ENCODE measurements at places on chromosomes 5 and 9. TPM values are rescaled to one million over a fixed set of nuclear protein-coding genes. Genes with fewer than 3 reads are reported as not detected.
A peak's percentile ranks its signal among the peaks of the same experiment; 100 is the strongest.

Gene UGT3A1
- total RNA-seq: 6.1 TPM

GRCh38 chr5:82784521-82784920 is 292.7 kb downstream of the TMEM167A start:
- H3K27ac ChIP-seq: no peak overlapping the region
- H3K36me3 ChIP-seq: no peaks in the 10 kb centered on the region
- no peaks in the 10 kb centered on the region for H3K4me1 ChIP-seq
- H3K4me3 ChIP-seq: no peak overlapping the region
- H3K27me3 ChIP-seq: no peaks in the 10 kb centered on the region
- no peak for DNase-seq

GRCh38 chr9:27726244-27727081 is 153.2 kb upstream of the C9orf72 start:
- H3K36me3 ChIP-seq: peaks cover 3% of the 10 kb centered on the region
- H3K4me1 ChIP-seq: peaks cover 17% of the 10 kb centered on the region
- peaks cover 2% of the 10 kb centered on the region for H3K27me3 ChIP-seq

- H3K4me1 ChIP-seq: no peaks in the 10 kb centered on the region
- H3K27ac ChIP-seq: no peak overlapping the region
Observed at GRCh38 chr5:83947763-83948162, 227.1 kb upstream of the HAPLN1 start.

- H3K4me1 ChIP-seq: peaks cover 28% of the 10 kb centered on the region
- H3K36me3 ChIP-seq: no peaks in the 10 kb centered on the region
Observed at GRCh38 chr5:126521130-126521529, 73.9 kb downstream of the ALDH7A1 start.

DNA sequence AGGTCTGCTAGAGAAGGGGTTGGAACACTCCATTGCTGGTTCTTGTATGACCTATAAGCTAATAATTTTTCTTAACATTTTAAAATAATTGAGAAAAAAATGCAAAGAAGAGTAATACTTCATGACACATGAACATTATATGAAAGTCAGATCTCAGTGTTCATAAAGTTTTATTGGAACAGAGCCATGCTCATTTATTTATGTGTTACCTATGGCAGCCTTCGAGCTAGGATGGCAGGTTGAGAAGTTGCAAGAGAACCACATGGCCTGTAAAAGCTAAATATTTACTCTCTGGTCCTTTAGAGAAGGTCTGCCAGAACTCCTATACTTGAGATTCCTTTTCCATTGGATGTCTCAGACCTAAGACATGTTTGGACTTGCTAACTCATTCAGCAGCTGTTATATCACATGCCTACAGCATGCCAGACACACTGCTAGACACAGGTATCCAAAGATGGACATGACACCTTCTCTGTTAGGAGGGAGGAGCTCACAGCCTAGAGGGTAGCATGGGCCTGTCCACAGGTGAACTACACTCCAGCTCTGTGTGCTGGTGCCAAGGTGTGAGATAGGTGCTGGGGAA is 304.3 kb downstream of the ARHGAP26 start:
- peaks cover 13% of the 10 kb centered on the region for H3K4me1 ChIP-seq
- no peak for DNase-seq
- H3K36me3 ChIP-seq: peaks cover 7% of the 10 kb centered on the region
- no peak overlapping the region for H3K4me3 ChIP-seq
- no peak overlapping the region for H3K27ac ChIP-seq
- no peaks in the 10 kb centered on the region for H3K27me3 ChIP-seq

Gene BAAT
- total RNA-seq: 0.53 TPM

Gene CREB3
- 36.4 TPM for total RNA-seq

Gene CCDC180
- total RNA-seq: 7.0 TPM

DNA sequence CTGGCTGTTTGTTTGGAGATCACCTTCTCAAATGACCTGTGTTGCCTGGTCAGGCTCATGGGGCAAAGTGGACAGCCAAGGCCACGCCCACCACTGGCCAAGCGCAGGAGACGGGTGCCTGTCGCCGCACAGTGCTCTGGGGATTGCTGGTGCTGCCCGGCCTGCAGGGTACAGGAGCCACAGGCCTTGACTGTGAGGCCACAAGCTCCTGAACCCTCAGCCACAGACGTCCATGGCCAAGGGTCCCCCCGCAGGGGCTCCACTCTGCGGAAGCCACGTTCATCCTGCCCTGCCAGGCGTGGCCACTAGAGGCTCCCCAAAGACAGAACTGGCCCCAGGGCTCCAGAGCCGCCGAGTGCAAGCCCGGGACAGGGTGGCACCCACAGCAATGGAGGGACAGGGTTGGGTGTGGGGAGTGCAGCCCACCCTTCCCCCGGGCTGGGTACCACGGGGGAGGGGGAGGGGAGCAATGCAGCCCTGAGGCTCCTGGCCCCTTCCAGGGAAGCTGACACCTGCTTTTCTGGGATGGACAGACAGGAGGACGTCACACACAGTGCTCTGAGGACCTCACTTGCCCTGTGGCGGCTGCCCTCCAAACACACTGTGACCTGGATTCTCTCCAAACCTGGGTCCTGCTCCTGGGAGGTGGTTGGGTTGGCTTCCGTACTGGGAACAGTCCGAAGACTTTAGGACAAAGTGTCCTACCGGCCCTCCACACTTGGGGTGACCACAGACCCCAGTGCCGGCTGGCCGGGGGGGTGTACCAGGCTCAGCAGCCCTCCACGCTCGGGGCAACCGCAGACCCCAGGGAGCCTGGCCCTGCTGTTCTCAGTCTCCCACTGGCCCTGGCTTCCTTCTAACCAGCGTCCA is 21.5 kb downstream of the TPPP start:
- DNase-seq: peak; percentile 67
- H3K4me1 ChIP-seq: peaks cover 6% of the 10 kb centered on the region
- peaks cover 5% of the 10 kb centered on the region for H3K36me3 ChIP-seq
- H3K4me3 ChIP-seq: no peak overlapping the region

Gene FNIP1
- 32.4 TPM for total RNA-seq

DNA sequence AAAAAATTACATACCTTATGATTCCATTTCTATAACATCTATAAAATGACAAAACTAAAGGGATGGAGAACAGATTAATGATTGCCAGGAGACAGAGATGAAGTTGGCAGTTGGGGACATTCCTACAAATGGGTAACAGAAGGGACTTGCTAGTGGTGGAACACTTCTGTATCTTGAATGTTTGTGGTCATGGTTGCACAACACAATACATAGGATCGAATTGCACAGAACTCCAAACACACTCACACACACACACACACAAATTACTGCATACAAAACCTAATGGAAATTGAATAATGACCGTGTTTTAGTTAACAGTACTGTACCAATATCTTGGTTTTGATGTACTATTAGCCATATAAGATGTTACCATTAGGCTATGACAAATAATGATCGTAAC is 330.7 kb upstream of the POU5F2 start:
- no peak overlapping the region for H3K4me3 ChIP-seq
- H3K27me3 ChIP-seq: no peaks in the 10 kb centered on the region
- peaks cover 3% of the 10 kb centered on the region for H3K36me3 ChIP-seq
- H3K27ac ChIP-seq: no peak overlapping the region

Gene ENTREP1
- 3.0 TPM for total RNA-seq

Gene OLFML2A
- total RNA-seq: 10.8 TPM

GRCh38 chr9:77099388-77099787 is 77.9 kb upstream of the VPS13A start:
- no peak overlapping the region for H3K27ac ChIP-seq
- H3K4me1 ChIP-seq: no peaks in the 10 kb centered on the region
- DNase-seq: no peak
- H3K27me3 ChIP-seq: peaks cover 10% of the 10 kb centered on the region

Gene IL17B
- not detected for total RNA-seq

- H3K4me1 ChIP-seq: no peaks in the 10 kb centered on the region
- peak; percentile 85 for DNase-seq
- no peak overlapping the region for H3K27ac ChIP-seq
- no peak overlapping the region for H3K4me3 ChIP-seq
- peaks cover 17% of the 10 kb centered on the region for H3K27me3 ChIP-seq
- H3K36me3 ChIP-seq: no peaks in the 10 kb centered on the region
Observed at GRCh38 chr9:35882263-35882848, 12.2 kb upstream of the OR13J1 start.

DNA sequence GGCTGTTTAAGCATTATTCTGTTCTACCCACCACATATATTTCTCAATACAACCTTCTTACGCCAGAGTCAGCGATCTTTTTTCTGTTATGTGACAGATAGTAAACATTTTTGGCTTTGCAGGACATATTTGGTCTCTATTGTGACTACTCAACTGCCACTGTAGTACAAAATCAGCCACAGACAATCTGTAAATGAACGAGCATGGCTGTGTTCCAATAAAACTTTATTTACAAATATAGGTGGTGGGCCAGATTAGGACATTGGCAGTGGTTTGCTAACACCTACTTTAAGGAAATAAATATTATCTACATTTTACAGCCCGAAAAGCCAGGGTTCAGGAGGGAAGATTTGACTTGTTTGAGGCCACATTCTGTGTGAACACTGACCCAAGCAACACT is 40.2 kb upstream of the FBXW11 start:
- no peak overlapping the region for H3K4me3 ChIP-seq
- peaks cover 1% of the 10 kb centered on the region for H3K4me1 ChIP-seq
- H3K27ac ChIP-seq: no peak overlapping the region
- H3K36me3 ChIP-seq: peaks cover 5% of the 10 kb centered on the region
- no peak for DNase-seq
- H3K27me3 ChIP-seq: no peaks in the 10 kb centered on the region

Gene CCDC187
- total RNA-seq: 0.70 TPM

- peaks cover 28% of the 10 kb centered on the region for H3K27me3 ChIP-seq
- H3K4me1 ChIP-seq: no peaks in the 10 kb centered on the region
- H3K27ac ChIP-seq: no peak overlapping the region
- H3K36me3 ChIP-seq: no peaks in the 10 kb centered on the region
Observed at GRCh38 chr5:147223948-147224791, 10.7 kb upstream of the STK32A start.

Gene DOK3
- total RNA-seq: 6.9 TPM
